KG1 (cell line): ENCODE measurements at places on chromosomes 7 and 10.
A peak's percentile ranks its signal among the peaks of the same experiment; 100 is the strongest.

- no peak for DNase-seq
Measured at GRCh38 chr10:119896061-119896655, 3.6 kb downstream of the SEC23IP start.

DNA sequence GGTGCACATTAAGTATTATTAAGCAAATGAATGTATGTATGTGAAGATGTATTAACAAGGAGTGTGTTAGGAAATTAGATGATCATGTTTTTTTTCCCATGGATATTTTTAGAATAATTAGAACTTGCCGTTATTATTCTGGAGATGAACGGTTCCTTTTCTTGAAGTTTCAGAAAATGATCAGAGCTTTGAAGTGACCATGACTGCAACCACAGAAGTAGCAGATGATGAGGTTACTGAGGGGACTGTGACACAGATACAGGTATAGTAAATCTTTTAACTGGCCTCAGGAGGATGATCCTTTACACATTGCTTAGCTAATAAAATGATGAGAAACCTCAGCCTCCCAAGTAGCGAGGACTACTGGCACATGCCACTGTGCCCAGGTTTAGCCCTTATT, 18.6 kb downstream of the DMTF1 start:
- no peak for DNase-seq

GRCh38 chr10:13873196-13873595, 286.4 kb downstream of the PRPF18 start:
- no peak for DNase-seq

GRCh38 chr10:30000802-30001571, 58.4 kb downstream of the JCAD start:
- no peak for DNase-seq

DNA sequence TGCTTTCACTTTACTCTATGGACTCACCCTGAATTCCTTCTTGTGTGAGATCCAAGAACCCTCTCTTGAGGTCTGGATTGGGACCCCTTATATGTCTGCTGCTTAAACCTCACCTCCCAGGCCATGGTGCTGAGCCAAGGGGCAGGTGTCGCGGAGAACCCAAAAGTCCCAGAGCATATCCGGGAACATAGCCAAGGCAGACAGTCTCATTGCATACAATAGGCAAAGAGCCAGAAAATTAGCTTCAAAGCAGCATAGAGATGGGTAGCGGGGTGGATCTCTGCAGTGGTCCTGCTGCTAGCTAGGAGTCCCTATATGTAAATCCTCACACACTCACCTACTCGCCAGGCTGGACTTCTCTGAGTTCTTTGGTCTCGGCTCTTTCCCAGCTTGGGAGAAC, 5.5 kb downstream of the CCL24 start:
- DNase-seq: no peak

DNA sequence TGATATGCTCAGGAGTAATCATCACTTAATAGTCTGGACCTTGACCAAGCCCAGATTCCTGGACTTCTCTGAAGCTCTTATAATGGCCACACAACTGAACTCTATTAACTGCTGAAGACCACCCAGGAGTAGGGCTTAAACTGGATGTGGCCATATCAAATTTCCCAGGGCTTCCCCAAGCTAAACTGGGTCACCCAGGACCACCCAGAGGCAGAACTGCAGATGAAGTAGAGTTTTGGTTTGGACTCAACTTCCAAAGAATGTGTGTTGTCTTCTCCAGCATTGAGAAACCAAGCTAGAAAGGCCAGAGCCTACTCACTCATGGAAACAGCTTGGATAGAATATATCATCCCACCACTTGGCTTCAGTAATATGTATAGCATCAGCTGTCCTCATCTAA, 358.2 kb upstream of the MEOX2 start:
- no peak for DNase-seq

- no peak for DNase-seq
Measured at GRCh38 chr10:12067336-12067735, 1.4 kb upstream of the DHTKD1 start.

GRCh38 chr10:97738616-97739015, 1.7 kb downstream of the ZFYVE27 start:
- no peak for DNase-seq

DNA sequence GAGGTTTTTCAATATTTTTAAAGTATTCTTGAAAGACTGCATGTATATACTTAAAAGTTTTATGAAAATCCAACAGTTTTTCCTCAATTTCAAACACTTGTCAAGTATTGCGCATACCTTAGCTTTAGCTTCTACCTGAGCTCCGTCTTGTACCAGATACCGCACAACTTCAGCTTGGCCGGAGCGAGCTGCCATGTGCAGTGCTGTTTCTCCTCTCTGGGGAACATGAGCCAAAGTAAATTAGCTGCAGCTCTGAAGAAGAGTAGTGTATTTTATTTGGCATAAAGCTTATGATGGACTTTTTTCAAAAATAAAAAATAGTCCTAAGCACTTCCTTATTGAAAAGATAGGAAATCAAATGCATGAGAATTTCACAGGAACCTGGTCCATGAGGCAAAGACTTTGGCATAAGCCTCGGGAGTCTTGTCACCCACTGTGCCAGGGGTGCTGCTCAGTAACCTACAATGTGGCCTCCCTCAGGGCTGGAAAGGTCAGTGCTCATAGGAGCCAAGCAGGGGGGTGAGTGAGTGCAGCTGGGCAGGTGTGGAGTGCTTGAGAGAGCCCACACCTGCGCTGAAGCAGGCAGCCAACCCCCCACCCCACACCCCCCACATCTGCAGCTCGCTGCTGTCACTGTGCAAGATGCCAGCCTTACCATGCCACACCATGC, 189.5 kb downstream of the ANK3 start:
- no peak for DNase-seq

- no peak for DNase-seq
Measured at GRCh38 chr7:82566752-82567151, 123.2 kb upstream of the CACNA2D1 start.

DNA sequence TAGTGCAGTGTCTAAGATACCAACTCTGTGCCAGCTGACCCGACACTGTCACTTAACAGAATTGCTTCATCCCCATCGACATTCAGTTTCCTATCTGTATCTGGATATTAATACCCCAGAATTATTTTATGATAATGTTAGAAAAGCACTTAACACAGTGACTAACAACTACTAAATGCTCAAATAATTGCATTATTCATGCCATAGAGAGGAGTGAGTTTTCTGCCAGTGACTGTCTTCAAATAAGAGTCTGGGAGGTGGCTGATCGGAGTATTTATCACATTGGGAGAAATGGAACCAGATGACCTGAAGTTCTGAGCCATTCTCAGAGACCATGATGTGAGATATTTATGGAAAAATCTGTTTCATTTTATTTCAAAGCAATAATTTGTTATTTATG, 65.7 kb downstream of the NHLRC2 start:
- DNase-seq: no peak

DNA sequence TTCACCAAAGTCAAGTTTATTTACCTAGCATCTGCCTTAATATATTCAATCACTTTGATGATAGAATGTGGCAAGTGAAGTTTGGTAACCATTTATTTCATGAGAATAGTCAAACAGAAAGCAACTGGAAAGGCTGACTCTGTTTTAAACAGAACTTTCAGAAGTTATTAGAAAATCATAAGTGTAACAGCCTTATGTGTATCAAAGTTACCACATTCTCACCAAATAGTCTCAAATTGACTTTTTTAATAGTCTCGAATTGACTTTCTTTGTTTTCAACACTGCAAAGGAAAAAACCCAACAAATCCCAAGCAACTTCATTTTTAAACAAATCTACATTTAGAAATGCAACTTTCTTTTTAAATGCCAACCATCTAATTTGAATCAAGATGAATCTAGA, 29.5 kb downstream of the NAMPT start:
- no peak for DNase-seq

DNA sequence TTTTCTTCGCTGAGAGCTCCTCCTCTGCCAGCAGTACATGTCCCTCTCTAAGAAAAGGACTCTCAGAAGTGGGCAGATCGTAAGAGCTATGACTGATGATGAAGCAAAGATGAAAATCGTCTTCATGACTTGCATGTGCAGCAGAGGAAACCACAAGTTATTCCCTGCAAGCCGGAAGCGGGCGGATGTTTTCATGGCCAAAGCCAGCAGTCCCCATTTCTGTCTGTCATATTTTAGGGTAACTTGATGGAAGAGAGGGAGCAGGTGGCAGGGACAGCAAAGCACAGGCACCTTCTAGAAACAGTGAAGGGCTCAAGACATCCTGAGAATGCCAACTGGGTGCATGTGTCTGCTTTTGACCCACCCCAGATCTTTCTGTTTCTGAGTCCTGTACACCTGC, 19.9 kb downstream of the KLF6 start:
- no peak for DNase-seq

GRCh38 chr10:119871881-119872609, 598 bp downstream of the MCMBP start:
- DNase-seq: peak; percentile 61

DNA sequence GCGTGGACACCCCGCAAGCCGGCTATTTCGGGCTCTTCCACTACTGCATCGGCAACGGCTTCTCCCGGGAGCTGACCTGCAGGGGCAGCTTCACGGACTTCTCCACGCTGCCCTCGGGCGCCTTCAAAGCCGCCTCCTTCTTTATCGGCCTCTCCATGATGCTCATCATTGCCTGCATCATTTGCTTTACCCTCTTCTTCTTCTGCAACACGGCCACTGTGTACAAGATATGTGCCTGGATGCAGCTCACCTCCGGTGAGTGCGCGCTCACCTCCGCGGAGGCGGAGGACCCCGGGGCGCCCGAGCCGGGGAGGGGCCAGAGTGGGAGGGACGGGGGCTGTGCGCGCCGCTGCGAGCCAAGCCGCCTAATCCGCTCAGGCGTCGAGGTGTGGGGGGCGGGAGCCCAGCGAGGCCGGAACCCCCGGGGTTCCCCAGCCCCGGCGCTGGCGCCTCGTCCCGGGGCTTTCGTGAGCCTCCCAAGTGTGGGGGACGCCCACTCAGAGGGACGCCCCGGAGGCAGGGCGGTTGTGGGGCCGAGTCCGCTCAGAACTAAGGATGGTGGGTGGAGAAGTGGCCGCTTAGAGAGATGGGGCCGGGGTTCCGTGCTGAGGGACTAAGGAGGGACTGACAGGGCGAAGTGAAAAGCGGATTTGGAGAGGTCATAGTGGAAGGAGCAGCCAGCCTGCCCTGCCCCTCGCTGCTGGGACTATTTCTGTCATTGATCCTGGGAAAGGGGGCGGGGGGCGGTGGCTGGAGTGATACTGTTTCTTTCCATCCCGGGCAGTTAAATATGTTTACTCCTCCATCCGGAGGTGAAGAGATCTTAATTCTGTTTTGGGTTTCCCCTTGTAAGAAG, 795 bp downstream of the LHFPL3 start:
- no peak for DNase-seq

DNA sequence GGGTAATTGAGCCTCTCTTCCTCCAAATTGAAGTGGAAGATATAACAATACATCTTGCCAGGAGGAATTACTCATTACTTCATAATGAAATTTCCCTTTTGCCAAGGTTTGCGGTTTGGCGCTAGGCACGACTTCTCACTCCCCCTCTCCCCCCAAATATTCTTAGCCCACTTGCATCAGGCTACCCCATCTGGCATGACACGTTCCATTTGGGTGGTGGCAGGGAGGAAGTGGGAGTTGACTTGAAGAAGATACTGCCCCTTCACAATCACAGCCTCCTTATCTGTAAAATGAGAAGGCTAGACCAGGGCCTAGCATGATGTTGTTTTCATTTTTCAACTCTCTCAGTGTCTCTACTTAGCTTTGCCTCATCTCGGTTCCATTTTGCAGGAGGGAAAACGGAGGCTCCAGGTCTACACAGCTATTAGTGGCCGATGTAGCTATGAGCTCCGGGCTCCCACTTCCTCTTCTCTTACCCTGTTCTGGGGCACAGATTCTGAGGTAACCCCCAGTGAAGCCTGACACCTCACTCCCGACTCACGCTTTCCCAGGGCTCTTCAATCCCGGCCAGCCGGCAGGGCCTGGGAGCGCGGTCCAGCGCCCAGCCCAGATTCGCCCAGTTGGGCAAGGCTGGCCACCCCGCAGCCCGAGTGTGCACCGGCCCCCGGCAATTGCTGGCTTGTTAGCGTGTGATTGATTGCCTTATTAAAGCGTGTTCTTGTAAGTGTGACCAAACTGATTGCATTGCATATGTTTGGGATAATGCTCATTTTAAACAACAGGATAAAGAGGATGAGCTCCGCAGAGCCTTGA, 6.5 kb downstream of the EVX1 start:
- DNase-seq: no peak

DNA sequence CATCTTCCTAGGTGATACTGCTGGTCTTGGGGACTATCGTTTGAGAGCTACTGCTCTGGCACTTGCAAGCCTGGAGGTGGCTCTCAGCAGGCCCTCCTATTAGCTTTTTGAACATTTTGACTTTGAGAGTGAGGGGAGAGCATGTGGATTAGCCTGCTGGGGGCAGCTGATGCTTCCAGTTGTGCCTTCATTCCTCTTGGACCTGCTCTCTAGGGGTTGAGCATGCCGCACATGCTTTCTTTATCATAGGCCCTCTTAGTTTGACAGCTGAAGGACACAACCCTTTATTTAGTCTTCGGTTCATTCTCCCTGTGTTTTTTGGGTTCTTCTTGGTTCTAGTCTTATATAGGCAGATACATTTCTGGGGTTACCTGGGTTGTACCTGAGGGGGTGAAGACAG, 132.1 kb downstream of the GALNT17 start:
- DNase-seq: no peak

DNA sequence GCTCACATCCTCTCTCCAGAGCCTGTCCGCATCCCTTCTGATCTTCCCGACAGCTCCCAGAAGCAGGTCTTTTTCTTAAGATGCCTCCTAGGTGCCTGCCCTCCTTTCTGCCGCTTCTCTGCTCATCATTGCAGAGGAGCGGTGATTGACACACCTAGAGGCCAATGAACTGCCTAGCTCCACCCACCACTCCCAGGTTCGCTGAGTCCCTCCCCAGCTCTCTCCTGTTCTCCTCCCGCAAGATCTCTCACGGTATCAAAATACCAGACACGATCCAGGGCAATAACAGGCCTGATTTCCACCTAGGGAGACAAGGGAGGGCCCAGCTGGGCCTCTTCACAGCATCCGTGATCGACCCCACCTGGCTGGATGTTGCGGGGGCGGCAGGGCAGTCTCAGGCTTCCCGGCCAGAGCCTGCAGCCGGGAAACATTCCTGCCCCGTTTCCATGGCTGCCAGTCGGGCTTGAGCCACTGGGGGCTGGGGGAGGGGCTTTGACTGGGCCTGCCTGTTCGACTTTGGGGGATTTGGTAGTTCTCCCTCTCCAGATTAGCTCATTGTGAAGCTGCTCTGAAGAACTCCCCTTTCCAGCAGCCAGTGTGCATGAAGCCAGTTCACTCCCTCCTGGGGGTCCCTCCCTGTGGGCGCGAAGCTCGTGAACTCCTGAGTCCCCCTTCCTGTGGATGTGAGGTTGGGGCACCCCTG, 373.5 kb downstream of the RPS24 start:
- DNase-seq: no peak

DNA sequence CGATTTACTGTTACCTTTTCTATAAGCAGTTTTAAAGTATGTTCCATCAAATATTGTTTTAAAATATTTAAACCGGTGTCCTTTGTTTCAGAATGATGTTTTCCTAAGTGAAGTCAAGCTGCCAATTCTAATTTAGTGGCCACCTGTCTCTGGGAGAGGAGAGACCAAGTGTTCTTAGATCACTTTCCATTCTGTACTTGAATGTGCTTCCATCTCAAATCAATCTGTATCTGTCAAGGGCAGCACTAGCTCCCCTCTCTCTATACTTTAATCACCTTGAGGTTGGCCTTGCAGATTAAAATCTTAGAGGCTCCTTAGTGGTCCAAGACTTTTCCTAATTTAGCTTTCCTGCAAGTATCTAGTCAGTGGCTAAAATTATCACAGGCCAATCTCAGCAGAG, 49.6 kb downstream of the LGI1 start:
- DNase-seq: no peak
